Coronary artery (tissue), 2 donors: ENCODE measurements at places on chromosomes 7 and 10.

DNA sequence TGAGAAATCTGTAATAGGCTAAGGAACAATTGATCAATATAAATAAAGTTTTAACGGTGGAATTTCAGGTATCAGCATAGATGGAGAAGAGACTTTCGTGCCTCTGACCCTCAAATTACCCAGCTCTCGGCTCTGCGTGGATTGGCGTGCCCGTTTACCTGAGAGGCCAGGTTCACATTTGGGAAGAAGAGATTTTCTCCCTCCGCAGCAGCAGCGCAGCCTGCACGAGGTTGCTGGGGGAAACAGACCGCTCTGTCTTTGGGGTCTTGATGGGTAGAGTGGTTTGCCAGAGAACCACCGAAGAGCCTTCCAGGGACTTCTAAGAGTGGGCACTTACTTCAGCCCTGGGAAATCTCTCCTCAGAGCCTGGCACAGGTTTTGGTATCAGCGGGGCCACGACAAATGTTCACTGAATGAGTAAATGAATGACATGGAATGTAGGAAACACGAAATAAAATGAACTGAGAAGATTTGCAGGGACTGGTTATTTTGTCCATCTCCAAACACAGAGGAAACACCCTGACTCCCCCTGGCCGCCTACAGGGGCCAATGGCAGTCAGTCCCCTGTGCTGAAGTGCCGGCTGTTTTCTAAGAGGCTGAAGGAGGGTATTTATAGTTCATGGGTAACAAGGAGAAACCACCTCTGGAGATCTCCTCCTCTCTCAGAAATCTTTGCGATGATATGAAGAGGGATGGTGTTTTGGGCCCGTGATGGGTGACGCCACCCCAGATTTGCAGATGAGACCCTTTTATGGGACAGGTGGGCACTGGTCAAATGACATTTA, 338.5 kb downstream of the ADARB2 start:
- peak; percentile 36 for DNase-seq

GRCh38 chr10:127408733-127409132, 140.4 kb upstream of the NPS start:
- DNase-seq, result no peak

- no peak for DNase-seq
Observed at GRCh38 chr7:101667920-101668319, 38.8 kb upstream of the MYL10 start.

DNA sequence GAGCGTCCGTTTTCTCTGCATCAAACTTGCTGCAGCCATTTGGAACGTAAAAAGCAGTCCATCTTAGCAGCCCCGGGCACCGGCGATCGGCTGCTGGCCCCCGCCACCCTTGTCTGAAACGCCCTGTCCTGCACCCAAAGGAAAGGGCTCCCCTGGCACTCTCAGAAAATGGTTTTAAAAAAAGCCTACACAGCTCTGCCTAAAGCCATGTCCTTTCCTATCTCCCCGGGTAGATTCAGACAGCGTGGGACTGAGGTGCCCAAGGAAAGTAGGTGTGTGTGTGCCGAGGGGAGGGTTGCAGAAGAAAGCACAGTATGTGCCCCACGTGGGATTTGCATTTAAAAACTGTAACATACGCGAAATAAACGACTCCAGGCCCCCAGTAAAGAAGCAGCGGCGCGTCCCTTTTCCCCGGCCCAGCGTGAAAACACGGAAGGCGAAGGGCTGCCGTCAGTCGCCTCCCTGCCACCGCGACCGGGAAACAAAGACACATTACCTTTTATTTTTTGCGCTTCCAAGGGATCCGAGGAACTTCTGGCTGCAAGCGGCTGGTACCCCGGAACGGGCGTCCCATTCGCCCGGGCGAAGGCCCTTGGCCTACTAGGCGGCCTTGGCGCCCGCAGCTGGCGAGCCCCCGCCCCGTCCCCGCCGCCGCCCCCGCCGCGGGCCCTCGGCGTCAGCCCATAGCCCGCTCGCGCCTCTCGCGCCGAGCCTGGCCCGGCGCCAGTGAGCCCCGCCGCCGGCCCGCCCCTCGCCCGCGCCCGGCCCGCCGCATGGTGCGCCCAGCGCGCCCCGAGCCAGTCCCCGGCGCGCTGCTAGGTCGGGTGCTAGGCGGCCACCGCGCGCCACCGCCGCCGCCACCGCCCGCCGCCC, 304.6 kb downstream of the PRPF18 start:
- no peak for DNase-seq

GRCh38 chr7:14690486-14690885, 212.1 kb downstream of the DGKB start:
- no peak for DNase-seq

GRCh38 chr10:88383276-88383675, 199.8 kb downstream of the RNLS start:
- no peak for DNase-seq

GRCh38 chr7:85462671-85463070, 275.8 kb upstream of the SEMA3D start:
- no peak for DNase-seq

DNA sequence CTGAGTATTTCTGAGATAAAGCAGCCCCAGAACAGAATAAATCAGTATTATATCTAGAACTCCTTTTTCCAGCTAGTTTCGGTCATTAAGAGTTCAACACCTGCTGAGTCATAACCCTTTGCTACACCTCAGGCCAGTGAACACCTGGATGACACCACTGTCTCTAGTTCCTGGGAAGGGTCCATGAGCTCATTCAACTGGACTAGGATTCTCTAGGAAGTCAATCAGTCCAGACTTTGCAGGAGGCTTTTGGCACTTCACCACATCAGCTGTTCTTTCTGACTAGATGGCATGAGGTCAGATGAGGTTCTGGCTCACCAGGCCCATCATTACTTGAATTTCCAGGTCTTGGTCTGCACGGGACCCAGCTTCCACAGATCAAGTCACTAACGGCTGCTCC, 11.7 kb downstream of the SLC39A12 start:
- DNase-seq, result no peak

DNA sequence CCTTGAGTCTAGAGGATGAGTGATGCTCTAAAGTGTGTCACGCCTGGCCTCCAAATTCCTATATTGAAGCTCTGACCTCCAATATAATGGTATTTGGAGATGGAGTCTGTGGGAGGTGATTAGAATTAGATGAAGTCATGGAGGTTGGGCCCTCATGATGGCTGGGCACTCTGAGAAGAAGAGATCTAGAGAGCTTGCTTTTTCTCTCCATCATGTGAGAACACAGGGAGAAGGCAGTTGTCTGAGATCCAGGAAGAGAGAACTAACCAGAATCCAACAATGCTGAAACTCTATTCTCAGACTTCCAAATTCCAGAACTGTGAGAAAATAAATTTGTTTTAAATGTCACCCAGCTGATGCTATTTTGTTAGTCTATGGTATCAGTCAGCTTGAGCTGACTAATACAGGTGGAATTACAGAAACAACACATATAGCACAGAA, 15.1 kb downstream of the RNF216 start:
- DNase-seq, result no peak

DNA sequence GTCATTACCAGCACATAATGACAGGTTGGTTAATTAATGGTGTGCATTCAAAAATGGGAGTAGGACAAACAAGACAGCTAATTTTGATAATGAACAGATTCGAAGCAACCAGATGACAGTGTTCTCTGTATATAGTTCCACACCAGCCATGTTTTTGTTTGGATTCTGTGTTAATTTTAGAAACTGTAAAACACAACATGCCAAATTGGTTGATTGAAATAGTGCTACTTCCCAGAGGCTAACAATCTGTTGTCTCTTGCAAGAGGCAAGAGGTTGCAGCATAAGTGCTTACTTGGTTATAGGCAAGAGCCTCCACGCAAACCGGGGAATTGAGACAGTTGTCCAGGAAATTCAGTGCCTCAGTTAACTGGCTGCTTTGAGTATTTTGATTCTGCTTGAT, 170.2 kb upstream of the HABP2 start:
- DNase-seq, result no peak

GRCh38 chr10:99329304-99329553, at the start of gene CNNM1:
Gene CNNM1 (plus strand): TSS chr10:99329356. CDS start chr10:99329388, 32 bp downstream.
- DNase-seq, result no peak

GRCh38 chr10:132291826-132292225, 15.9 kb downstream of the STK32C start:
- no peak for DNase-seq

GRCh38 chr7:104946338-104946737, 67.7 kb upstream of the KMT2E start:
- no peak for DNase-seq

- DNase-seq, result no peak
Observed at GRCh38 chr10:75928231-75928630, 496.8 kb downstream of the LRMDA start.

- no peak for DNase-seq
Observed at GRCh38 chr10:102643336-102644065, 778 bp upstream of the TRIM8 start.

DNA sequence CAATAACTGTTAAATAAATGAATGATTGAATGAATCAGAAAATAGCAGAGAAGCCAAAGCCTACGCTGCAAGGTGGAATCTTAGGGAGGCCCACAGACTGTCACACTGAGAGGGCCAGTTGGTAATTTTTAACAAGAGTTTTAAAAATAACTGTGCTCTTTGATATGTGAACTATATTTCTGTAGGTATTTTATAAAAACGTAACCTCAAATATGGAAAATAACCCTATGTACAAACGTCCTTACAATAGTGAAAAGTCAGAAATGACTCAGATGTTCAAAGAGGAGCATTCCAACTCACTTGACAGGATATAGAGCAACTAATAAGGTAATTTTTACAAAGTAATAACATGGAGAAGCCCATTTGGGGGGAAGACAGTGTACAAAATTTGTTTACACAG, 18.9 kb upstream of the TMEM273 start:
- no peak for DNase-seq

- no peak for DNase-seq
Observed at GRCh38 chr10:50421026-50421719, 169.9 kb upstream of the ASAH2 start.

- peak; percentile 80 for DNase-seq
Observed at GRCh38 chr10:124703778-124704427, 40.3 kb downstream of the FAM53B start.

DNA sequence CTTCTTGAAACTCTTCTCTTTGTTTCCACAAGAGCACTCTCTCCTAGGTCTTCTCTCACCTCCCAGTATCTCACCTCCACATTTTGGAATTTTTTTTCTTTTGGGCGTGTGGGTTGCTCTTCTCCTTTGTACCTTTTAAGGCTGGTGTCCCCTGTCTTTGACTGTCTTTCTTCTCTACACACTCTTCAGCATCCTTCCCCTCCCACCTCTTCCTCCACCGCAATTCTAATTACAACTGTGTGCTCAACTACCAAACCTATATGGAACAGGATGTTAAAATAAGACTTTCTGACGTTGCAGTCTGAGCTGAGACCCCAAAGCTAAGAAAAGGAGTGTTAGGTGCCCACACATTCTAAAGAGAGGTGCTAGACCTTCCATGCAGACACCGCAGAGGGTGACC, 14.0 kb upstream of the ADRB1 start:
- DNase-seq, result no peak

GRCh38 chr7:157525491-157525915, 188.7 kb downstream of the DNAJB6 start:
- no peak for DNase-seq

- DNase-seq, result no peak
Observed at GRCh38 chr10:29389935-29390334, 101.1 kb downstream of the LYZL1 start.

- DNase-seq, result no peak
Observed at GRCh38 chr10:60031664-60032063, 125.3 kb upstream of the CCDC6 start.

DNA sequence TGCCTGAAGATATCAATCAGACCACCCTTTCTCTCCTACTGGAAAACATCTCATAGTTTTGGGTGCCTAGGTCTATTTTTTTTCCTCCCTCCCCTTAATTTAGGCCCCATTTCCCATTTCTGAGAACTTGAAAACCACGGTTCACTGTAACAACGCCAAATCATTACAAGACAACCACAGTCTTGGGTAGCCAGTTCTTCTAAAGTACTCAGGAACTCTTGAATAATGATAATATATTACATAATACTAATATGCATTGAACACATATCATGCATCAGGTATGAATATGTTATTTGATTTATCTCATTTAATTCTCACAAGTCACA, 185.1 kb upstream of the ADO start:
- no peak for DNase-seq

- no peak for DNase-seq
Observed at GRCh38 chr10:114100848-114101741, 57.4 kb downstream of the ADRB1 start.

GRCh38 chr10:101293007-101293723, 60.8 kb upstream of the BTRC start:
- DNase-seq, result no peak

- no peak for DNase-seq
Observed at GRCh38 chr10:70674560-70675495, 2.5 kb downstream of the ADAMTS14 start.

DNA sequence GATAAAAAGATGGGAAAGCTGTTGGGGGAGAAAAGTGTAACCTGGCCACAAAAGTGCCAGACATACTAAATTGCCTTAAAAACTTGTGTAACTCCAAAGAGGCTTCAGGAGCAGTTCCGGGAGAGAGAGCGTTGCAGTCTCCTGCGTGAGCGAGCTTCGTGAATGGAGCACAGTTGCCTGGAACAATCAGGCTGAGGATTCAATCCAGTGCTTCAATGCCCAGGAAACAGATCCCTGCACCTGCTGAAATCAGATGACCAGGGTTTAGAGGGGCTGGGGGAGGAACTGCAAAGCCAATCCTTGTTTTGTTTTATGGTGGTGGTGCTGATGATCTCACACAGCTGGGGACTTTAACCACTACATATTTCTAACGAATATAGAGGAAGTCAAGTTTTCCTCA, 398.3 kb downstream of the DPP6 start:
- no peak for DNase-seq

DNA sequence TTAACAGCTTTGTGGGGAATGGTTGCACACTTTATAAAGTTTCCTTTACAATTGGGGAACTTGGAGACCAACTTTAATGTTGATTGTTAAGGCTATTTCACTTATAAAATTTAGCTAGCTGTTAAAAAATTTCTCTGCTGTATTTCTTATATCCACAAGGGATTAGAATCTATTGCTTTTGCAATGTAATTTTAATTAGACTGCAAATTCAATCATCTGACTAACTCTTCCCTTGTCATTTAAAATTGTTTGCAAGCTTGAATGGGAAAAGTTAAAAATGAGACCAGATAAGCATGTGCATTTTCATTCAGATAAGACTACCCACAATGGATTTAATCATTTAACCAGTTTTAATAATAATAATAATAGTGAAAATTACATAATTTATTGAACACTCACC, 213.2 kb downstream of the BICC1 start:
- no peak for DNase-seq

DNA sequence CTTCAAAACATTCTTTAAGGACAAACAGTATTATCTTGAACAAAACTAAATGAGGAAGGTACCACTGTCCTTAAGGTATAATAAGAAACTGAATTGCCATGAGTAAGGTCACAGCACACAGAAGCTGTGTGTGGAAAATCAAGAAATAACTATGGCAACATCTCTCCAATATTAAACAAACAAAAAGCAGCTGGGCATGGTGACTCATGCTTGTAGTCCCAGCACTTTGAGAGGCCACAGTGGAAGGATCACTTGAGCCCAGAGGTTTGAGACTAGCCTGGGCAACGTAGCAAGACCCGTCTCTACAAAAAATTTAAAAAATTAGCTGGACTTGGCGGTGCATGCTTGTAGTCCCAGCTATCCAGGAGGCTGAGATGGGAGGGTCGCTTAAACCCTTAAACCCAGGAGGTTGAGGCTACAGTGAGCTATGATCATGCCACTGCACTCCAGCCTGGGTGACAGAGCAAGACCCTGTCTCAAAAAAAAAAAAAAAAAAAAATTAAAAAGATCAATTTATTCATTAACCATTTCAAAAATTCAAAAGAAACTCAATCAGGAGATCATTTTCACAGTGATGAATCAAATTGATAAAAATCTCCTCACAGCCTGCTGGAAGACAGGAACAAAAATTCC, 195.4 kb downstream of the SKIDA1 start:
- DNase-seq, result no peak

- DNase-seq, result no peak
Observed at GRCh38 chr10:17562614-17563013, 54.6 kb downstream of the HACD1 start.
